ENCODE measurements at places on chromosomes 12 and 14.
A peak's percentile ranks its signal among the peaks of the same experiment; 100 is the strongest.

DNA sequence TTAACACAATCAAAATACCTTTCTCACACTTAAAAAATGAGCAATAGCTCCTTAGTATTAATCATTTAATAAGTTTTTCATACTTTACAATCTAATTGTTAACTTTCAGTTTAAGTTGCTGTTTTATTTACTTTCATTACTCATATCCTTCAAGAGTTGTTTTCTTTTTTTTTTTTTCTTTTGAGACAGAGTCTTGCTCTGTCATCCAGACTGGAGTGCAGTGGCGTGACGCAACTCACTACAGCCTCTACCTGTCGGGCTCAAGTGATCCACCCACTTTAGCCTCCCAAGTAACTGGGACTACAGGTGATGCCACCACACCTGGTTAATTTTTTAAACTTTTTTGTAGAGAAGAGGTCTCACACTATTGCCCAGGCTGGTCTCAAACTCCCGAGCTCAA lies 16.1 kb downstream of the ZBTB1 start:
- DNase-seq: no peak

GRCh38 chr14:90647473-90648005 lies 168.7 kb downstream of the TTC7B start:
- DNase-seq: no peak

- DNase-seq: no peak
These were observed 123.9 kb downstream of the BRMS1L start for GRCh38 chr14:35949920-35950513.

DNA sequence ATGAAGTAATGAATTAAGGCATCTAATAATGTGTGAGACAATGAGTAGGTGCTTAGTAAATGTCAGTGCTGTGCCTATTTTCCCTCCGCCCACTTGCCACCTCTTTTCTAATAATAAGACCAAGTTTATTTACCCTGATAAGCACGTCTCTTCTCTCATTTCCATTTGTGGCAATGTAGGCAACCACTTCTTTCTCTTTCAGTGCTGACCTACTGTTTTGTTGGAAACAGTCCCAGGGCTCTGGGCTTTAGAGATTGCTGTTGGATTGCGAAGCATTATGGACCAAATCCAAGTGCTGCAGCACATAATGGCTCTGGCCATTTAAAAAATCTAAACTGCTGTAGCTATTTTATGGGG lies 141.3 kb upstream of the PLEKHG7 start:
- no peak for DNase-seq

DNA sequence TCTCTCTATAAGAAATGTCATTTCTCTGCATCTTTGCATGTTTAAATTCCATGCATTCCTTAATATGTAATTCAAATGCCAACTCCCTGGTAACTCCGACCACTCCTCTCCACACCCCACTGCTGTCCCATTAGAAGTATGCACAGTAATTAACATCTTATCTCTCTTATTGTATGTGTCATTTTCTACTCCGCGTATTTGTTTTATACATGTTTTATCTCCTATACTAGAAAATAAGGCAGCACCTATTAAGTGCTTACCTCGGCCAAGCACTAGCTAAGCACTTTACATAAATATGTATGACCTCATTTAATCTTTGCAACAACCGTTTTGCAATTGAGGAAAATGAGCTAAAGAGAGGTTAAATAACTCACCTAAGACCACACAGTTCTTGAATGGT lies 469.8 kb downstream of the BCAT1 start:
- no peak for DNase-seq

DNA sequence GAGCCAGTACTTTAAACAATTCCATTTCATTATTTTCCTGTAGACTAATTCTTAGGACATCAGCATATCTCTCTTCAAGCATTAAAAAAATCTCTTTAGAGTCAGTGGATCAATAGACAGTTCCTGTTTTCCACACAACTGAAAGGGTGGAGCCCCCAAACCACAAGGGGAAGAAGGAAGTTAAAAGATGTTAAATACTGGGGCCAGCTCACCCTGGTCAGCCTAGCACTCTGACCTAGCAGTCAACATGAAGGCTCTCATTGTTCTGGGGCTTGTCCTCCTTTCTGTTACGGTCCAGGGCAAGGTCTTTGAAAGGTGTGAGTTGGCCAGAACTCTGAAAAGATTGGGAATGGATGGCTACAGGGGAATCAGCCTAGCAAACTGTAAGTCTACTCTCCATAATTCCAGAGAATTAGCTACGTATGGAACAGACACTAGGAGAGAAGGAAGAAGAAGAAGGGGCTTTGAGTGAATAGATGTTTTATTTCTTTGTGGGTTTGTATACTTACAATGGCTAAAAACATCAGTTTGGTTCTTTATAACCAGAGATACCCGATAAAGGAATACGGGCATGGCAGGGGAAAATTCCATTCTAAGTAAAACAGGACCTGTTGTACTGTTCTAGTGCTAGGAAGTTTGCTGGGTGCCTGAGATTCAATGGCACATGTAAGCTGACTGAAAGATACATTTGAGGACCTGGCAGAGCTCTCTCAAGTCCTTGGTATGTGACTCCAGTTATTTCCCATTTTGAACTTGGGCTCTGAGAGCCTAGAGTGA lies at the start of gene LYZ:
Gene LYZ, plus strand, starts transcription at position 220 of the 777 bp plus-strand sequence. Its CDS starts 28 bp downstream, at position 248.
- DNase-seq: no peak

- no peak for DNase-seq
These were observed 65.1 kb downstream of the GALNT16 start for GRCh38 chr14:69325086-69325485.

DNA sequence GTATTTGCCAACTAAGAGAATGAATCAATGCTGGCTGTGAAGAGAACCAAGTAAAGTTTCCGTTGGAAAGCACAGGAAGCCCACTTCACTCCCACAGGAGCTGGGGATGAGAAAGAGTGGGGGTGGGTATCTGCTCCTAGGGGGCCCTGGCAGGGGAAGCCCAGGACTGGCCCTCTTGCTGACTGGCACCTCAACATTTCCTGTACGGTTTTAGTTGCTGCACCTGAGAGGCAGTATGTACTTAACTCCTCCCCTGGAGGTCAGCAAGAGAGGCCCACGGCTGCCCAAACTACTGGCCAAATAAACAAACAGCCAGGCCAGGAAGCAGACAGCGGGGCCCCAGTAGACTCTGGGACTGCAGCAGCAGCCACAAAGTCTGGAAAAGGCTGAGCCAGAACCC lies 33.8 kb upstream of the VWF start:
- no peak for DNase-seq

- no peak for DNase-seq
These were observed 116.5 kb downstream of the DYRK2 start for GRCh38 chr12:67764946-67765619.

GRCh38 chr12:111975161-111975931 lies 37.6 kb downstream of the TMEM116 start:
- no peak for DNase-seq

DNA sequence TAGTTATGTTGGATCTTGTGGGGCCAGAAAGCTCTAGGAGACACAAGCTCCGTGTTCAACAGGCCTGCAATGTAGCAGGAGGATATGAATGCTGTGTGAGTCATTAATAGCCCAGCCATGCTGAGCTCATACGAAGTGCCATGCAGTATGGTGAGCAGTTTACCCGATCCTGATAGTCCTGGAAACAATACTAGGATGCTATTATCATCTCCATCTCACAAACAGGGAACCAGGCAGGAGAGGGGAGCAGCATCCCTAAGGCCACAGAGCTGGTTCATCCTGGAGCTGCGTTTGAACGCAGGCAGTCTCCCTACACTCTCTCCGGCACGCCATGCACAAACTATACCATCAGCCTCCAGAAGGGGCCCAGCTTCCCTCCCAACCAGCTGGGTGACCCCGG lies 20.5 kb downstream of the TTC7B start:
- no peak for DNase-seq

GRCh38 chr12:30323008-30323407 lies 372.7 kb downstream of the IPO8 start:
- DNase-seq: no peak

DNA sequence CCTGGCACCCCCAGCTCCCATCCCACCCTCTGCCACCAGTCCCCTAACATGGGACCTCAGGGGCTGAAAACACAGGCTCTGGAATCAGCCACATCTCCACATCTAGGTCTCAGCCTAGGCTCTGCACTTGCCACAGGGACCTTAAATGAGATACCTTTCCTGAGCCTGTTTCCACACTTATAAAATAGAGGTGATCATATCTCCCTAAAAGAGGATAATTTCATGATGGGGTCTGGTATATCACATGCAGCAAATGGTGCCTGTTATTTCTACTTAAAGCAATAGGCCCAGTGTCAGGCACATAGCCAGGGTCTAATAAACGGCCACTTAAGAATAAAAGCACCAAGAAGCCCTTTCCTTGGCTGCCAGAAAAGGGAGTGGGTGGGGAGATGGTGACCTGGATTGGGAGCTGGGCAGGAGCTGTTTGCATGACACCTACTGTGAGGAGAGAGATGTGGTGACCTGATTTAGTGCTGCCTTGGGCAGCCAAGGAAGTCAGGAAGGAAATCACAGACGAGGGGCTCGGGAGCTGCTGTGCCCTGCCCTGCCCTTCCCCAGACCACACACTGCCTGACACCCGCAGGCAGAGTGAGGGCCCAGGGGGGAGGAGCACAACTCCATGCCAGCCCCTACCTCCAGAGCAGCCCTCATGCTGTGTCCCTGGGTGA lies 71.2 kb downstream of the IRF2BPL start:
- peak; percentile 38 for DNase-seq

DNA sequence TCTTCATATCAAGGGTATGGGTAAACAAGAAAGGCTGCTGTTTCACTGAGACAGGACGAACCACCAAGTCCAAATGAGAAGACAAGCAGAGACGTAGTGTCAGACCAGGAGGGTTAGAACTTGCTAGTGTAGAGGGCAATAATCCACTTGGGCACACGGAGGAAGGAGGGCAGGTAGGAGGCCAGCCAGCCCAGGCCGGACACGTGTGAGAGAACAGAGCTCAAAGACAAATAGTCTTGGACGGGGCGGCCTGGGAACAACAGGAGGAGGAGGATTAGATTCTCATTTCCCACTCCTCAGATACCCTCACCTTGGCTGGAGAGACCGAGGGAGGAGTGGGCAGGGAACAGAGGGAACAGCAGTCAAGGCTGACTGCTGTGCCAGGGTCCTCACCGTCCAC lies 8.8 kb downstream of the DHRS1 start:
- DNase-seq: no peak

GRCh38 chr12:113359939-113360748 lies 1.8 kb downstream of the PLBD2 start:
- no peak for DNase-seq

DNA sequence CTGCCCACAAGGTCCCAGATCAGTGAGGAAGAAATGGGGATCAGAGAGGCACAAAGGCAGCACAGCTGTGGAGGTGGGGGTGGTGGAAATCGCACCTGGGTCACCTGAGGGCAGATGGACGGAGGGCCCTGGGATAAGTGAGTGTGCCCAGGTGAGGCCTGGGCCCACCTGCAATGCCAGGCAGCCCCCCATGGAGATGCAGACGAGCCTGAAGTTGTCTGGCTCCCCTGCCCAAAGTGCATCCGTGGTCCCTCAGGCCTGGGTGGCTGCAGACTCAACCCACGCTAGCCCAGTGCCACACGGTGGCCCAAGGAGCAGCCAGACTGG lies 84.9 kb downstream of the NCOR2 start:
- DNase-seq: no peak

GRCh38 chr12:25243680-25243990 lies 7.1 kb downstream of the KRAS start:
- DNase-seq: no peak

GRCh38 chr12:1424674-1425395 lies 169.5 kb downstream of the FBXL14 start:
- DNase-seq: no peak

DNA sequence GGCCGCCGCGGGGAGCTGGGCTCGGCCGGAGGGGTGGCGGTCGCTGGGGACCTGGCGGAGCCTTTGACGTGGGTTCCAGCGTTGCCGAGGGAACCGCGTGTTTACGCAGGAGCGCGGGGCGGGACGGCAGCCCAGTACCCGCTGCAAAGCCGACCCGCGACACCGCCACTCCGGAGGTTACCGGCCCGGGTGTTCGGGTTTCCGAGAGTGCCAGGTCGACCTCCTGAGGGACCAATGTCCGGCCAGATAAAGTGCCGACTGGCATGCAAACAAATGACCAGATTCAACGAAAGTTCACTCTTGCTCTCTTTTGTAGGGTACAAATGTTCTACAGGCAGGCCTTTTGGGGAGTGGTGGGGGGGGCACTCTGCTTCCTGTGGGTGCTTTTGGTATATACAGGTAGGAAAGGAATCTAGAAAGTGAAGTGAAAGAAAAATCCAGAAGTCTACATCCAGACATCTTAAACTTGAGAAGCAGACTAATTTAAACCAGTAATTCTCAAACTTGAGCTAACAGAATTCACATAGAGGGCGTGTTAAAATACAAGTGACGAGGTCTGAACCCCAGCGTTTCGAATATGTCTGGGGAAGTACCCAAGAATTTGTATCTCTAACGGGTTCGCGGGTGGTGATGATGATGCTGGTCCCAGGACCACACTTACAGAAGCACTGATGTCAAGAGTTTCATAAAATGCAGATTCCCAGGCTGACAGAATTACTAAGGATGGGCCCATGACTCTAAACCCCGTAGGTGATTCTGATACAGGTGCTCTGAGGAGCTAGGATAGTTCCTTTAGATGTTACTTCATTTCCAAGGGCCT lies at the start of gene GPR135:
Gene GPR135, minus strand, starts transcription at position 65 of the 820 bp plus-strand sequence. CDS start 154 bp downstream, outside the sequence.
- no peak for DNase-seq

DNA sequence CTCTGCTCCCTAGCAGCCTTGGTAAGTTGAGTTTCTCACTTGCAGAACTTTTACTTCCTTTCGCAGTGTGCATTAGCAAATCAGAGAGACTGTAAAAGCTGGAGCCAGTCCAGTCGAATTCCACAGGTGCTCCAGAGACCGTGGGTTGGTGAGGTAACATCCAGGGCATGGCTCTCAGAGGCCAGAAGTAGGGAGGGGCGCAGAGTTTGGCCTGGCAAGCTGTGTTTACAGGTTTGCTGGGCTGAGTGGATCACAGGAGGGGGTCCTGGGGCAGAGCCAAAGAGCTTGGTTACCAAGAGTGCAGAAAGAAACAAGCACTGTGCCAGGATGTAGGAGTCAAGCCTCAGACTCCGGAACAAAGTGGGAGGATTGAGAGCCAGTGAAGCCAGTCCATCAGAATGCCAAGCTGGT lies 10.2 kb upstream of the BHLHE41 start:
- no peak for DNase-seq

- no peak for DNase-seq
These were observed 26.5 kb downstream of the BMP4 start for GRCh38 chr14:53929871-53930715.
